Stimulated activated CD8-positive, alpha-beta memory T cell treated with anti-CD3 and anti-CD28 coated beads, Interleukin-7, amount 100 ng/mL, for 24 hours (primary cell): ENCODE measurements at places on chromosomes 1 and 21.

DNA sequence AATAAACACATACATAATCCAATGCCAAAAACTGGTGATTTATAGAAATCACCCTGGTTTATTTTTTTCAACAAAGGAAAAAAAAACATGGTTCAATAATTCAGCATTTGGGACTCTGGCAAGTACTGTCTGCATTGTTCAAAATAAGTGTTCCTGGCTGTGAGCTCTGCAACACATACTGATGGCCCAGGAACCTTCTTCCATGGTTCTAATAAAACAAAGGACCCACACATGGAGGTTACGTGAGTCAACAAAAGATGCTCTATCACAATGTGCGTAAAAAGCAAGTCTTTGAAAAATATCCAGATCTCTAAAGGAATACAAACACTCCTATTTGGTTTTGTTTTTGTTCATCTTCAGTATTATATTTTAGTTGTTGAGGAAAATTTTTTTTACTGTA, 37.9 kb upstream of the C1orf198 start:
- DNase-seq = no peak

DNA sequence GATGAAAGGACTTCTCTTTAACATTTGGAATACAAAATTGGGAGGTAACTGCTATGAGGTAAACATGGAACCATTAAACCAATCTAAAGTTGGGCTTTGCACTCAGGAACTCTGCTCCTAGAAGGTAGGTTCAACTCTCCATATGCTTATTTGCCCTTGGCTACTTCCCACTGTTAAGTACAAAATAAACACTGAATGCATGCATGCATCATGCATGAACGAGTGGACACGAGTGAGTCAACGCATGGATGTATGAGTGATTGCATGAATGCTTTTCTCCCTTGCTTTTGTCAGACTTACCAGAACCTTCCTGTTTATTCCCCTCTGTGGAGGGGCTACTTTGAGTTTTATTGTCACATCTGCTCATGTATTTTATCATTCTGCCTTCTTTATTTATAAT, 42.4 kb upstream of the RUNX1 start:
- DNase-seq = no peak

DNA sequence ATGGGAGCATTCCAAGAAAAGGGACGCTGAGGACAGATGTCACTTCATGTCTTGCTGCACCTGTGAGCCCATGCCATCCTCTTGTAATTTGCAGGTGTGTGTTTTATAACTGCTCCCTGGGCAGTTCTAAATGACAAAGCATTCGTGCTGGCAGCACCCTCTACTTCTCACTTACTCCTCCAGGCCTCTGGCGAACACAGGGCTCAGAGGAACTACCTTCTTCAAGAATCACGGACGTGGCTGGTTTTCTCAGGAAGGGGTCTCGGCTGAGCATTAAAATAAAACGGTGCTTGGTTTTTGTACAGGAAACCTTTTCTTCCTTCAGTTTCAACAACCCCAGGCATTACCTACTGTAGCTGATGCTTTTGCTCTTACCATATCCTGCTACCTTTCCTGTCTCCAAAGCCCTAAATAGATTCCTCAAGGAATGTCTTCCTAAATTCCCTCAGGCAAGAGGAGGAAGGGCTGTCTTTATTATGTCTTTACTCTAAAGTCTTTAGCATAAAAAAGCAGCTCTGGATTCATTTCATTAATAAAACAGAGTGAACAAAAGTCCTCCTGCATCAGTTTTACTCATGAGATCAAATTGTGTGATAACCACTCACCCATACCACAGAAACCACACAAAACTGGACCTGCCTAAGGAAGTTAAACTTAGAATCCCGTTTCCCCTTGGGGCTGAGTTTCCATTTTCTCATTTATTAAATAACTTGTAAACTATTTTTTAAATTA, 79.0 kb upstream of the MAP10 start:
- no peak for DNase-seq

DNA sequence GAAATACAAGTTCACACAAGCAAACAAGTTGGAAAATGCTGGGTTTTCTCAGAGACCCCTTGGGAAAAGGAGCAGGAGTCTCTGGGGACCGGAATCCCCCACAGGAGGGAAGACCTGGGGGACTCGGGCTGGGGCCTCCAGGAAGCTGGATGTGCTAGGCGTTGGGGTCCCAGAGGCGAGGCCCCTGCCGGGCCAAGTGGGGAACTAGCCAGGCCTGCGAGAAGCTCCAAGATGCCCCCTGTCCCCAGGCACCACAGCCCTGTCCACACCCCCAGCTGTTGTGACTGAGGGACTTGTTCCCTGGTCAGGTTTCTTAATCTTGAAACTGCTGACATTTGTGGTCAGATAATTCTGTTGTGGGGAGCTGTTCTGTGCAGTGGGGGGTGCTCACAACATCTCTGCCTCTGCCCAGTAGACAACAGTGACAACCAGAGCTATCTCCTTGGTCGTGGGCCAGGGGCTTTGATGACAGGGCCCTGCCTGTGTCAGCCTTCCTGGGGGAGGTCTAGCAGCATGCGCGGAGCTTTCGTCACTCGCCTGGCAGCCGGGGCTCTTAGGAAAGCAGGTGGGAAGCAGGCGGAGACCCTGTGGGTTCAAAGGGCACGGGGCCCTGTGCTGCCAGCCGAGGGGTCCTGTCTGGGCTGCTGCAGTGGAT, 126.4 kb upstream of the ARHGEF16 start:
- no peak for DNase-seq

- no peak for DNase-seq
These were observed 128.4 kb upstream of the ZC3H11B start for GRCh38 chr1:219741011-219741970.

DNA sequence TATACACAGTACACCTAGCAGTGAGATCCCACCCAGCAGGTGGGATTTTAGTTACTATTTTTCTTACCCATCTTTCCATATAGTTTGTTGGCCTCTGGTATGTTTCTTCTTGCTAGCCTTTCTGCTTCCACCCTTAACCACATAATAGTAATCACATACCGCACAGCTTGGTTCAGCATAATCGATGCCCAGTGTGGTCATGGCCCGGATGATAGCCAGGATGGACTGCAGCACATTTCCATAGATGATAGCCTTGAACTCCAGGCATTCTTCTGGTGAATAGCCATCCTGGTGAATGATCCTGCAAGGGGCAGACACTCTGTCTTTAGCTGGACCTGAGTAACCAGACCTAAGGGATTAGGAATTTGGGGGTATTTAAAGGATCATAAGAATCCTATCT, 9.5 kb downstream of the GNAT2 start:
- DNase-seq = no peak
